Naive thymus-derived CD8-positive, alpha-beta T cell (primary cell): ENCODE measurements at places on chromosomes 7 and 10.
A peak's percentile ranks its signal among the peaks of the same experiment; 100 is the strongest.

DNA sequence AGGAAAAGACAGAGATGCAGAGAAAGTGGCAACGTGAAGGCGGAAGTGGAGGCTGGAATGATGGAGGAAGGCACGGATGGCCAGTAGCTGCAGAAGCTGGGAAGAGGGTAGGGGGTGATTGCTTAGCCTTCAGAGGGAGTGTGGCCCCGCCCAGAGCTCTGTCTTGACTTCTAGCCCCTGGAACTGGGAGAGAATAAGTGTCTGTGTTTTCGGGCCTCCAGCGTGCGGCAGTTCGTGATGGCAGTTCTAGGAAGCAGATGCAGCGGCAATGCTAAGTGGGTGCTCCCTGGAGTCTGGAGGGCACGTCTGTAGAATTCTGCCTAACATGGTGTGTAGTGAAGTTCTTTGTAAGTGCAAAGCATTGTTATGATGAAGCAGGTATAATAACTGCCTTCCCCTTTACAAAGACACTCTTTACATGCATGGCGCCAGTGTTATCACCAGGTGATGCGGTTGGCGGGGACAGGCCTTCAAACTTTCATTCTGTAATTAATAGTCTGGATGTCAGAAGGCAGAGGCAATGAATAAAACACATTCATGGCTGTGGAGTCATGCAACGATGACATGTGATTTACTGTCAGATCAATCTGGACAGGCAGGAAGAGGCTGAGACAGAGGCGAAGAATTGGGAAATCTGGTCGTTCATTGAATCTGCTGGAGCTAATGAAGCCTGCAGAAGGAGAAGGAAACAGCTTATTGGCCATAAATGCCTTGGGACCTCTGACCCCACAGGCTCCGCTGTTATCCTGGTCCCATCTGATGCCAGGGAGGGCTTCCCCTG lies 228.6 kb downstream of the GLRX3 start:
- no peak overlapping the region for H3K27ac ChIP-seq
- no peaks in the 10 kb centered on the region for H3K4me1 ChIP-seq
- no peak overlapping the region for H3K4me3 ChIP-seq

DNA sequence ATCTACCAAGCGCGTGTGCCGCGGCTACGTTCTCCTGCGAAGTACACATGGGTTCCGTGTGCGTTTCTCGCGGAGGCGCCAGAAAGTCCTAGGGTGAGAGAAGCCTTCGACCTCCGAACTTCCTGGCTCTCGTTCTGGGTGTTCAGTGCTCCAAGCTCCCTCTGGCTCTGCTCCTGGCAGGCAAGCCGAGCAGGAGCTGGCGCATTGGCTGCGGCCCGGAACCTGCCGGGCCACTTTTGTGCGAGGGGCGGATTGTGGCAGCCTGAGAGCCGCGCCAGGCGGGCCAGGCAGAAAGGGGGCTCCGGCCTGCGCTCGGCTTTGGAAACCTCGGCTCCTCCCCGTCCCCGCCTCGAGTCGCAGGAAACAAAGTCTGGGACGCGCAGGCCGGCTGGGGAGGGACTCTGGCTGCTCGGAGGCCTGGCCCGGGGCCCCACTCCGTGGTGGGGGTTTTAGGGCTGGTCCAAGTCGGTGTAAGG lies 9.6 kb downstream of the EMX2 start:
- peaks cover 28% of the 10 kb centered on the region for H3K4me1 ChIP-seq
- H3K36me3 ChIP-seq: no peaks in the 10 kb centered on the region
- H3K4me3 ChIP-seq: no peak overlapping the region
- peaks cover 74% of the 10 kb centered on the region for H3K27me3 ChIP-seq
- no peak for DNase-seq

DNA sequence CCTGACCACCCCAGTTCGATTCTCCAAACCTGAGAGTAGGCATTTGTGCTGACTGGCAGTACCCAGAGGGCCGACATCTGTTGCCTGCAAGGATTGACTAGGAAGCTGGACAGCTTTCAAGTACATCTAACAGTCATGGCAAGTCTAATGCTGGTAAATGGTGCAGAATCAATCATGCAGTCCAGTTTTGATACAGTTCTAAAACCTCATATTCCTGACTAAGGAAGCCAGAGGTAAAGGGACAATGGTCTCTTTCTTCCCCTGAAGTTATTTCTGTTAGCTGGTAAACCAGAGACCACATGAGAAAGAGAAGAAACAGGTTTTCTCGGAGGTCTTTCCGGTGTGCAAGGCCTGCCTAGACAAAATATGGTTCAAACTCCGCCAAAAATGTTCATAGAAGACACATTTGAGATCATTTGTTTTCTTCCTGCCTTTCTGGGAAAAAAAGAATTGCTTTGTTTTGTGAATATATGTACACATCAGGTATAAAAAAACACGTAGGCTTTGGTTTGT lies 97.1 kb downstream of the WDR37 start:
- DNase-seq: no peak
- H3K27me3 ChIP-seq: peaks cover 2% of the 10 kb centered on the region
- peaks cover 8% of the 10 kb centered on the region for H3K4me1 ChIP-seq
- no peaks in the 10 kb centered on the region for H3K36me3 ChIP-seq
- no peak overlapping the region for H3K27ac ChIP-seq

GRCh38 chr10:21507150-21507549 lies 18.3 kb downstream of the SKIDA1 start:
- H3K27me3 ChIP-seq: peaks cover 73% of the 10 kb centered on the region
- no peaks in the 10 kb centered on the region for H3K4me1 ChIP-seq
- H3K36me3 ChIP-seq: no peaks in the 10 kb centered on the region

DNA sequence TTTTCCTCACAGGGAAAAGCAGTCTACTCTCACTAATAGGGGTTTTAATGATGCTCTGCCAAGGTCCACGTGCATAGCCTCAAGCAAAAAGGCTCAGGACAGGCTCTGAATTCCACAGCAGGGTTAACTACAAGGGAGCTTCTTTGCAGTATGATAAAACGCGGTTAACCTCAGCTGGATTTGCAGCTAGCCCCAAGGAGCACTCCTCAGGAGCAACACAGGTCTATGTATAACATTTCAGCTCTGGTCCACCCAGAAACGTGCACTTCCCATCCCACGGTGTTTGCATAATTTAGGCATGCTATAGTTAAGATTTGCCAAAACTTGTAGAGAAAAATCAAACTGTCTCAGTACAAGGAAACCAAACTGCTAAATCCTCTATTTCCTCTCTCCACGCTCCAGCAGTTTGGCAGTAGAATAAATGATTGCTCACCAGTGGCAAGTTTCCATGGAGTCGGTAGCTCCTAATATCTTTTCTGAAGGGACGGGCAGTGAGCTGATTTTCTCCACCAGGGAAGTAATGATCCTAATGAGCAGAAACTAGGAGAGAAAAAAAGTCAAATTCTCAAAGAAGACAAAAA lies 13.1 kb upstream of the ASB4 start:
- H3K27me3 ChIP-seq: peaks cover 1% of the 10 kb centered on the region
- no peak for DNase-seq
- H3K27ac ChIP-seq: no peak overlapping the region
- H3K4me3 ChIP-seq: no peak overlapping the region

GRCh38 chr7:138886501-138886917 lies 88.5 kb upstream of the ATP6V0A4 start:
- no peak overlapping the region for H3K4me3 ChIP-seq
- H3K27me3 ChIP-seq: no peaks in the 10 kb centered on the region
- H3K27ac ChIP-seq: peak overlapping the region; percentile 84
- no peaks in the 10 kb centered on the region for H3K36me3 ChIP-seq

GRCh38 chr7:39085590-39086049 lies 107.9 kb downstream of the POU6F2 start:
- H3K36me3 ChIP-seq: no peaks in the 10 kb centered on the region
- no peak overlapping the region for H3K27ac ChIP-seq
- no peak overlapping the region for H3K4me3 ChIP-seq
- H3K27me3 ChIP-seq: peaks cover 31% of the 10 kb centered on the region
- H3K4me1 ChIP-seq: peaks cover 3% of the 10 kb centered on the region

GRCh38 chr7:87600130-87601124 lies at the start of gene ABCB1:
TSS of gene ABCB1 (minus strand) at chr7:87600884. CDS start at chr7:87600184, 700 bp downstream.
- H3K27ac ChIP-seq: peak within 1 kb of the TSS; percentile 71
- peak; percentile 56 for DNase-seq
- H3K4me1 ChIP-seq: peaks cover 47% of the 10 kb centered on the region
- no peaks in the 10 kb centered on the region for H3K36me3 ChIP-seq
- peaks cover 5% of the 10 kb centered on the region for H3K27me3 ChIP-seq
- H3K4me3 ChIP-seq: peak within 1 kb of the TSS; percentile 84

DNA sequence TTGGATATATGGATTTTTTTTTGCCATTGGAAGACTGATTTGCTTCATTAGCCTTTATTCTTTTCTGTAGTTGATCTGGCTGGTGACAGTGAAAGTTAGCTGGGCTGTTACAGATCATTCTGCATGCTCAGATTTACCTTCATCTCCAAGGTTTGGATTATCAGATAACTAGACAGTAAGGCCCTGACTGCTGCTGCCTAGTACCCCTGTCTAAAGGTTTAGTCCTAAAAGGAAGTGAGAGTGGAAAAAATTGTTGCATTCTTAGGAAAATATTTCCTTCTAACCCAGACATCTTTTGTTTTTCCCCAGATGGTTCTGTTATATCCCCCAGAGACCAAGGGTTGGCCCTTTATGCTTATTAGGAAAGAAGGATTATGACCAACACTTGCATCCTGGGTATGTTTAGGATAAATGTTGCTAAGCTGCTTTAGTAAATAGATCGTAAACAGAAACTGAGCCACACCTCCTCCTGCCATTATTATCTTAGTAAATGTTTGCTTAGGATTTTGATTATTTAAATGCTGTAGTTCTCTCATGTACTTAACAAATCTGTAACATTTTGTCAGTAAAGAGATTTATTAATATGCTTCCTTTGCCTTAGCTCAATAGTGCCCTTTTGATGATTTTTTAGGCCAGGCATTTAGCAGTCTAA lies 44.4 kb downstream of the MCU start:
- no peaks in the 10 kb centered on the region for H3K36me3 ChIP-seq
- H3K27ac ChIP-seq: no peak overlapping the region
- peaks cover 5% of the 10 kb centered on the region for H3K4me1 ChIP-seq
- no peak overlapping the region for H3K4me3 ChIP-seq
- DNase-seq: no peak
- H3K27me3 ChIP-seq: no peaks in the 10 kb centered on the region

- peak overlapping the region; percentile 95 for H3K4me3 ChIP-seq
- no peaks in the 10 kb centered on the region for H3K27me3 ChIP-seq
- DNase-seq: no peak
- peaks cover 49% of the 10 kb centered on the region for H3K4me1 ChIP-seq
Measured at GRCh38 chr7:155299535-155300202, 2.0 kb downstream of the INSIG1 start.

GRCh38 chr7:73704640-73705550 lies 14.6 kb downstream of the STX1A start:
- DNase-seq: no peak
- no peak overlapping the region for H3K4me3 ChIP-seq
- no peaks in the 10 kb centered on the region for H3K27me3 ChIP-seq
- H3K36me3 ChIP-seq: no peaks in the 10 kb centered on the region

GRCh38 chr7:71535616-71536015 lies 403.7 kb downstream of the GALNT17 start:
- no peaks in the 10 kb centered on the region for H3K4me1 ChIP-seq
- no peaks in the 10 kb centered on the region for H3K36me3 ChIP-seq
- H3K4me3 ChIP-seq: no peak overlapping the region
- no peak for DNase-seq

DNA sequence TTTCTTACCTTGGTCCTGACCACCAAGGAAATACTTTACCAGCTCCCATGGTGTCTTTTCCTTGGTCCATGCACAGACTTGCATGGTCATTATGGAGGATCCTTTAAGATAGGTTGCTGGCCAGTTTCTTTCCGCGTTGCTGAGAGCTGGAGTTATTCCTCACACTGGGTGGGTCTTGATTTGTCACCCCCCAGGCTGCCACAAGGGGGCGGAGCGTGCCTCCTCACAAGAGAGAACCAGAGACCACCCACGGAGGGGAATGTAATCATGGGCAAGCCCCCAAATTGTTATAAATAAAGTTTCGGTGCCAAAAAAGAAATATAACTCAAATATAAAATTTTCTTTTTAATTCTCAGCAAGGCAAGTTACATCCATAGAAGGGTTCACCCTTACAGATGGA lies 10.5 kb upstream of the TRIM24 start:
- no peak overlapping the region for H3K4me3 ChIP-seq
- no peaks in the 10 kb centered on the region for H3K4me1 ChIP-seq
- no peak overlapping the region for H3K27ac ChIP-seq
- peak; percentile 14 for DNase-seq
- no peaks in the 10 kb centered on the region for H3K27me3 ChIP-seq

- H3K27me3 ChIP-seq: no peaks in the 10 kb centered on the region
- peaks cover 4% of the 10 kb centered on the region for H3K36me3 ChIP-seq
- H3K4me1 ChIP-seq: peaks cover 23% of the 10 kb centered on the region
Measured at GRCh38 chr7:8154272-8154671, 107.7 kb downstream of the ICA1 start.

DNA sequence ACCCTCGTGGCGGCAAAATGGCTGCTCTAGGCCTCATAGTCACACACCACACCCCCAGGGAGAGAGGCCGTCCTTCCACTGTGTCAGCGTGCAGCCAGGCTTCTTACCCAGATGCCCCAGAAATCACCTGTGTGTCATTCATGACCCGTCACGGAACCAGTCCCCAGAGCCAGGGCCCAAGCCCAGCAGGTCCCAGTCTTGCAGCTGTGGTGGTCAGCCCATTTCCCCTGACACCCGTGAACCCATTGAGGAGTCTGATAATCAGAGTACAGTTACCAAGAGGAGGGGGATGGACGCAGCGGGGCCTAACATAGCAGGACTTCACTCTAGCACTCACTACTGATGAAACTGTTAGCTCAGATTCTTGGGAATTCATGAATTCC lies 112.1 kb downstream of the ACTR3B start:
- no peaks in the 10 kb centered on the region for H3K27me3 ChIP-seq
- H3K27ac ChIP-seq: no peak overlapping the region
- peaks cover 23% of the 10 kb centered on the region for H3K36me3 ChIP-seq
- no peak overlapping the region for H3K4me3 ChIP-seq

GRCh38 chr10:102845352-102845902 lies 8.2 kb upstream of the CYP17A1 start:
- no peaks in the 10 kb centered on the region for H3K27me3 ChIP-seq
- no peak overlapping the region for H3K27ac ChIP-seq
- no peak for DNase-seq
- no peaks in the 10 kb centered on the region for H3K4me1 ChIP-seq
- no peak overlapping the region for H3K4me3 ChIP-seq

GRCh38 chr10:58438986-58439385 lies 53.8 kb downstream of the TFAM start:
- DNase-seq: no peak
- no peaks in the 10 kb centered on the region for H3K36me3 ChIP-seq
- no peak overlapping the region for H3K4me3 ChIP-seq
- no peak overlapping the region for H3K27ac ChIP-seq
- H3K4me1 ChIP-seq: peaks cover 14% of the 10 kb centered on the region

- no peak overlapping the region for H3K27ac ChIP-seq
- no peak for DNase-seq
- no peaks in the 10 kb centered on the region for H3K27me3 ChIP-seq
- H3K4me3 ChIP-seq: no peak overlapping the region
- no peaks in the 10 kb centered on the region for H3K36me3 ChIP-seq
Measured at GRCh38 chr10:74035303-74035702, 37.4 kb downstream of the VCL start.

DNA sequence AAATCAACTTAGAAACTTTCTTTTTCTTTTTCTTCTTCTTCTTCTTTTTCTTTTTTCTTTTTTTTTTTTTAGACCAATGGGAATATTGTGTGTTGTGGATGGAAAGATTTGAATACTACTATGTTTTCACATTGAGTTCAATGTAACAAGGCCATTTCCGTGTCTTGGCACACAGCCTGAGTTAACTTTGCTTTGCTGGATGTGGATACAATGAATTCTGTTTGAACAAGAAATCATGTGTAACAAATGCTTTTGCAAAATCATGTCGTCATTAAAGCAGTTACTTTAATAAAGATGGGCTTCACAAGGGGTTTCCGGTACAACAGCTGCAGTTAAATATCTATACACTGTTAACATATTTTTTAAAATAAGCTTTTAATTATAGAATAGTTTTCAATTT lies 13.5 kb upstream of the ENTPD1 start:
- H3K36me3 ChIP-seq: no peaks in the 10 kb centered on the region
- no peak overlapping the region for H3K27ac ChIP-seq
- H3K27me3 ChIP-seq: peaks cover 13% of the 10 kb centered on the region
- no peak for DNase-seq
- peaks cover 15% of the 10 kb centered on the region for H3K4me1 ChIP-seq
